Epithelial cell of proximal tubule (primary cell): ENCODE measurements at places on chromosomes 2 and 18. TPM values are rescaled to one million over a fixed set of nuclear protein-coding genes. Genes with fewer than 3 reads are reported as not detected.

COBLL1 gene
- 28.8 and 33.0 TPM in 2 replicates for total RNA-seq

TACR1 gene
- total RNA-seq, result not detected in 2 replicates

CNTNAP5 gene
- total RNA-seq, result not detected in 2 replicates

FER1L5 gene
- total RNA-seq, result 0.06 and 0.07 TPM in 2 replicates

CPLX4 gene
- not detected in 2 replicates for total RNA-seq

DPYSL5 gene
- total RNA-seq, result under 0.01 and 0.63 TPM in 2 replicates

MC5R gene
- total RNA-seq, result not detected in 2 replicates

GYPC gene
- 59.9 and 101 TPM in 2 replicates for total RNA-seq

SCG2 gene
- total RNA-seq, result 0.06 and 0.29 TPM in 2 replicates

REG3G gene
- not detected in 2 replicates for total RNA-seq

CETN1 gene
- total RNA-seq, result not detected in 2 replicates

HEATR5B gene
- total RNA-seq, result 8.8 and 12.2 TPM in 2 replicates

IL37 gene
- total RNA-seq, result not detected in 2 replicates

TMEM163 gene
- 0.40 and 0.65 TPM in 2 replicates for total RNA-seq

TCF7L1 gene
- 1.1 and 1.4 TPM in 2 replicates for total RNA-seq

SPATA3 gene
- not detected in 2 replicates for total RNA-seq

IRS1 gene
- total RNA-seq, result 13.0 and 25.8 TPM in 2 replicates

CHRND gene
- total RNA-seq, result not detected in 2 replicates

CCL20 gene
- total RNA-seq, result 1.0 and 1.2 TPM in 2 replicates

TNFAIP6 gene
- total RNA-seq, result 3.1 TPM in 1 of 2 replicates, not detected in the other

TSPYL6 gene
- total RNA-seq, result not detected in 2 replicates

FIGN gene
- 3.2 and 7.7 TPM in 2 replicates for total RNA-seq

LIMS2 gene
- 0.36 and 1.2 TPM in 2 replicates for total RNA-seq

SERPINB7 gene
- total RNA-seq, result 7.5 and 44.5 TPM in 2 replicates

SLC40A1 gene
- total RNA-seq, result 1.9 and 5.8 TPM in 2 replicates

ADAM23 gene
- 0.92 and 1.7 TPM in 2 replicates for total RNA-seq

STK17B gene
- total RNA-seq, result 15.7 and 15.8 TPM in 2 replicates

C2orf66 gene
- not detected in 2 replicates for total RNA-seq

TTN gene
- 0.12 TPM in 1 of 2 replicates, not detected in the other for total RNA-seq

CFAP65 gene
- total RNA-seq, result 1.1 TPM in 1 of 2 replicates, not detected in the other

PTPRN gene
- 0.75 and 1.0 TPM in 2 replicates for total RNA-seq

SNED1 gene
- 0.22 and 0.29 TPM in 2 replicates for total RNA-seq

DUSP19 gene
- total RNA-seq, result 0.17 and 0.51 TPM in 2 replicates

SOX11 gene
- total RNA-seq, result 10.1 and 17.1 TPM in 2 replicates

ADI1 gene
- 35.3 and 51.9 TPM in 2 replicates for total RNA-seq

EIF4E2 gene
- total RNA-seq, result 96.0 and 103 TPM in 2 replicates

DAPL1 gene
- total RNA-seq, result not detected in 2 replicates

SERPINB12 gene
- not detected in 2 replicates for total RNA-seq

OR6B3 gene
- not detected in 2 replicates for total RNA-seq

CHPF gene
- total RNA-seq, result 96.2 and 122 TPM in 2 replicates

TMEFF2 gene
- total RNA-seq, result not detected in 2 replicates

INSIG2 gene
- 6.3 and 9.1 TPM in 2 replicates for total RNA-seq

RDH14 gene
- 22.6 and 29.9 TPM in 2 replicates for total RNA-seq

ADGRF3 gene
- total RNA-seq, result 0.69 TPM in 1 of 2 replicates, not detected in the other

DAW1 gene
- 1.6 and 1.7 TPM in 2 replicates for total RNA-seq

AGXT gene
- total RNA-seq, result not detected in 2 replicates
